ENCODE measurements at places on chromosomes 2 and 18.

GRCh38 chr18:42274488-42275137 is 319.6 kb downstream of the PIK3C3 start:
- no peak for DNase-seq

DNA sequence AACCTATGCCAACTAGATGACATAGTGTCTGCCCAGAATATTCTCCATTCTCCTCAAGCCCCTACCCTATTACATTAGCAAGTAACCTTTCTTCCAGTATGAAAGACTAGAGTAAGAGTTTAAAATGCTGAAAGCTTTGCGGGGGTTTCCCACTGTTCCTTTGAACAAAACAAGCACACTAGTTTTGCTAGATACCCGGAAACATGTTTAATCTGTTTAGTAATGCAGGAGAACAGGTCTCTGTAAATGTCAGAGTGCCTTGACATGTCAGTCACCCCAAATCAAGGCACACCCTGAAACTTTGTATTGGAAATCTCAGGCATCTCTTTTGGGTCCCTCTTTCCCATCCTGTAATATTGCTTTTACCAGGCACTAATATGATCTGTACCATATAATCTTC is 11.6 kb downstream of the GALNT5 start:
- no peak for DNase-seq

DNA sequence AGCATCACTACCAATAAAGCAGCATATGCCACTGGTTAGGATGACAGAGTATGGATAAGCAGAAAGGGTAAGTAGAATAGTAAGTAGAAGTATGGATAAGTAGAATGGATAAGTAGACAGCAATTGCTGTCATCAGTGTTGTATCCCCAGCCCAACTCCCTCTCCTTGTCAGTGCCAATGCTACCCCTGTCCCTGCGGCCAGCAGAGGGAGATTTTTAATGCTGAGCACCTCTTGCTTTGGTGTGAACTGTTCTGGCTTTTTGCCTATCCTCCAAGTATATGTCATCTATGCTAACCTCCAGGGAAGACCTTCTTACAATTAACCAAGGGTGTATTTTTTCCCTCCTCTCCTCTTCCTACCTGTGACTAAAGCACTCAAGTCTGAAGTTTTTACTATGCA is 136.7 kb upstream of the SPHKAP start:
- no peak for DNase-seq

GRCh38 chr18:63488160-63488559 is 11.4 kb downstream of the SERPINB5 start:
- no peak for DNase-seq

DNA sequence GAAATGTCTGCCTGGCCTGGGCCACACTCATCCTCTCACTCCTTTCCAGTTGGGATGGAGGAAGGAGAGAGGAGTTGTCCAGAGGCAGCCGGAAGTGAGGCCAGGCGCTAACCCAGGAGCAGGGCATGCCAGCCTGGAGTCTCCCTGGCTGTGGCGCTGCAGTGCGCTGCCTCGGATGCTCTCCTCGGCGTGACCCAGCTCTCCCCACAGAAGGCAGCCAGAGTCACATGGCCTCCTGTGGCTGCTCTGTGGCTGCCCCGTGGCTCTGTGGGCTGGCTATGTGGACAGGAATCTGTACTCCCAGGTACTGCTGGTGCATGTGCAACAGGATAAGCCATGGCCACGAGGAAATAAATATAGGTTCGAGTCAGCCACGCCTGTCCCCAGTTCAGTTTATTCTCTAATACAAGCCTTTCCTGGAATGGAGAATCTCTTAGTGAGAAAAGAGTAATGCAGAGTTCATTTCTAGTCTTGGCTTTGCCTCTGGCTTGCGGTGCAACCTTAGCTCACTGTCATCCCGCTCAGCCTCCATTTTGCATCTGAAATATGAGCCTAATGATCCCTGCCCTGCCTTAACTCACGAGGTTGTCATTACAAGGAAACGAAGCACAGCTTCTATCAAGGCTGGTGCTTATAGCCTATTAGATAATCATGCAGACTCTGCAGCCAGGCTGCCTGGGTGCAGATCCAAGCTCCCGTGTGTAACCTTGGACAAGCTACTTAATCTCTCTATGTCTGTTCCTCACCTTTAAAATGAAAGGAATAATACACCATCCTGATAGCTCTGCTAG is 106.3 kb downstream of the ANTXR1 start:
- DNase-seq = peak; percentile 34

DNA sequence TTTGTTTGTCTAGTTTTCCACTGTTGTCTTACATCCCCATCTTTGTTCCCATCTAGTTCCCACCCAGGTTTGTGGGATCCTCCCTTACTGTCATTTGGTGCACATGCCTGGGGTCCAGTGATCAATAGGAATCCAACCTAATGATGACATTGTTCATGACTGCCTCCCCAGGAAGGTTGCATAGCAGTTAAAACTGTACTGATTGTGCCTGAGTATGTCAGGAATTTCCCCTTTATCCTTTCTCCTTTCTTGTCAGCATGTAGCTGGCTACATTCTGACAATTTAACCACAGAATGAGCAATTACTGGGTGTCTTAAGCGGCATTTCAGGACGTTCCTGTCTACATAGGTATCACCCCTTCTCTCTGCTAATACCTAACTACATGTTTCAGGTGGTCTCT is 653.0 kb downstream of the CNTNAP5 start:
- DNase-seq = no peak

GRCh38 chr2:212032032-212032431 is 506.6 kb downstream of the ERBB4 start:
- DNase-seq = no peak

GRCh38 chr2:82007071-82007664 is 1702.6 kb upstream of the LRRTM1 start:
- no peak for DNase-seq

GRCh38 chr2:36664696-36665076 is 31.8 kb upstream of the VIT start:
- DNase-seq = no peak

- DNase-seq = no peak
Observed at GRCh38 chr2:39851651-39852110, 72.6 kb upstream of the THUMPD2 start.

- DNase-seq = no peak
Observed at GRCh38 chr2:22838461-22838860, 546.5 kb upstream of the KLHL29 start.

GRCh38 chr2:121334581-121335293 is 49.7 kb upstream of the TFCP2L1 start:
- no peak for DNase-seq

- DNase-seq = no peak
Observed at GRCh38 chr2:132691556-132691955, 21.6 kb upstream of the LYPD1 start.

- DNase-seq = no peak
Observed at GRCh38 chr2:9197916-9198315, 8.7 kb upstream of the ASAP2 start.

DNA sequence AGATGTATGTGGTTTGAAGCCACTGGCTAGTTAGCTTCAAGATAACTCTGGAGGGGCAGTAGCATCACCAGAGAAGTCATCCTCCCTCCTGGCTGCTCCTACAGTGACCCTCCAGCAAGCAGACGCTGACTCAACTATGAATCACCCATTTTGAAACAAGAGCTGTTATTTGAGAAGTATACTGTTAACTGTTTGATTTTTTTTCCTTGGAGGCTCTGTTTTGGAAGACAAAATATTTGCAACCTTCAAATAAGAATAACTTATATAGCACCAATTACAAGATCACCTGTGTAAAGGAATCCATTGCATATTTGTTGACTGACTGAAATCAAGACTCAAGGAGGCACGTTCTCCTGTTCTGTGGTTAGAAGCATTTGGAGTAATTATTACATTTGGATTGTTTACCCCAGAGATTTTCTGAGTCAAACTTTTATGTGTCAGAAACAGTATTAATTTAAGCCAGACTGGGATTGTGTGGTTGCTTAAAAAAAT is 313.8 kb downstream of the MTX2 start:
- DNase-seq = no peak

DNA sequence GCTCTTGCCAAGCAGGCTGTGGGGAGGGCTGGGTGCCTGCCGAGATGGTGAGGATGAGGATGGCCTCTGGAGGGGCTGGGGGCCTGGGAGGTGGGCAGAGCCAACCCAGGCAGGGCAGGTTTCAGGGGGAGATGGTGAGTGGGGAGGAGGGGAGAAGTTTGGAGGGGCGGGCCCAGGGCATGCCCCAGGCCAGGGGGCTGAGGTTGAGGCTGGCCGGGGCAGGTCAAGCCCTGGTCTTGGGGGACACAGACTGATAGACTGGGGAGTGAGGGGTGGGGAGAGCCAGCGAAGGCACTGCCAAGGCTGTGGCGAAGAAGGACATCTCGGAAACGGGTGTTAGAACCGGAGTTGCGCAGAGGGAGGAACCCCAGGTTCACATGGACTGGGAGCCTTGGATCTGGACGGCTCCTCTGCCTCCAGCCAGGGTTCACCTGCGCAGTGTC is 12.6 kb downstream of the CAPN10 start:
- no peak for DNase-seq

DNA sequence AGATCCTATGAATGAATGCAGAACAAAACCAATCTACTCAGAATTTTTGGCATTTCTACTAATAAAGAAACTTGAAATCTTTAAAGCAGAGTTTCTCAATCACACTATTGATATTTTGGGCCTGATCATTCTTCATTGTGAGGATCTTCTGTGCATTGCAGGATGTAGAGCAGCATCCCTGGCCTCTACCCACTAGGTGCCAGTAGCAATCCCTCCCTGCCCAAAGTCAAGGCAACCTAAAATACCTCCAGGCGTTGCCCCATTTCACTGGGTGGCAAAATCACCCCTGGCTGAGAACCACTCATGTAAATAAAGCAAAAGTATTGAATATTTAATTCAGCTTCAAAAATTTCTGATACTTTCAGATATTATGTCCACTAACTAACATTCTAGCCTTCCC is 213.0 kb downstream of the SP3 start:
- DNase-seq = no peak

DNA sequence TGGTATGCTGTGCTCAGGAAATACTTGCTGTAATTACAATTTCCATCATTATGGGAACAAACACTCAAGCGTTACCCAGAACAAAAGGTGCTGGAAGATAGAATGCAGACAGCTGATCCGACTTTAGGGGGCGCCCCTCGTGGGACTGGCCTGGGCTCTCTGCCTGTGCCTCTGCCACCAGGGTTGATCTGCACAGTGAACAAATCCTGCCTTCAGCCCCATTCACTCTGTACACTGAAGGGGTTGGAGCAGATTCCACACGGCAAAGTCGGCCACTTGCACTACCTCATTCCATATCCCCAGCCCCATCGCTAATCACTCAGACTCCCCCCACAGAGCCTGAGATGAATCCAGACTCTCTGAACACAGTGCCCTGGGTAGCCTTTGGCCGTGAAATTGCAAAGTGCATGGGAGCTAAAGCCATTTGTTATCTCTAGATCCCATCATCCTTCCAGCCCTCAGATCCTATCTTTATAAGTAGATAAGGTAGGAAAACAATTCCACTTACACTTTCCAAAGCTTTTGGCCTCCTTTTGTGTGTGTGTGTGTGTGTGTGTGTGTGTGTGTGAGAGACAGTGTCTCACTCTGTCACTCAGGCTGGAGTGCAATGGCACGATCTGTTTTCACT is 69.3 kb downstream of the INPP5D start:
- no peak for DNase-seq

DNA sequence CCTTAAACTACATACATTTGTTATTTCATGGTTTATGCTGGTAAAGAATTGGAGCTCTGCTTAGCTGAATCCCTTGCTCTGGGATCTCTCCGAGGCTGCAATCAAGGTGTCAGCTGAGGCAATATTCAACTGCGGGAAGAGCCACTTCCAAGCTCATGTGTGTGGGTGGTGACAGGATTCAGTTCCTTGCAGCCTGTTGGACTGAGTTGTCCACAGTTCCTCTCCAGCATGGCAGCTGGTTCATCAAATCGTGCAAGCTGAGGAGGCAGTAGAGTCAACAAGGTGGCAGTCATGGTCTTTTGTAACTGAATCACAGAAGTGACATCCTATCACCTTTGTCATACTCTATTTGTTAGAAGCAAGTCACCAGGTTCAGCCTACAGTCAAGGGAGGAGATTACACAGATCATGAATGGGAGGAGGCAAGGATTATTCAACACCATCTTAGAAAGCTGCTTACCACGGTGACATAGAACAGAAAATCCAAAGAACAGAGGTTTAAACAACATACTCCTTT is 56.9 kb downstream of the CTIF start:
- DNase-seq = no peak

DNA sequence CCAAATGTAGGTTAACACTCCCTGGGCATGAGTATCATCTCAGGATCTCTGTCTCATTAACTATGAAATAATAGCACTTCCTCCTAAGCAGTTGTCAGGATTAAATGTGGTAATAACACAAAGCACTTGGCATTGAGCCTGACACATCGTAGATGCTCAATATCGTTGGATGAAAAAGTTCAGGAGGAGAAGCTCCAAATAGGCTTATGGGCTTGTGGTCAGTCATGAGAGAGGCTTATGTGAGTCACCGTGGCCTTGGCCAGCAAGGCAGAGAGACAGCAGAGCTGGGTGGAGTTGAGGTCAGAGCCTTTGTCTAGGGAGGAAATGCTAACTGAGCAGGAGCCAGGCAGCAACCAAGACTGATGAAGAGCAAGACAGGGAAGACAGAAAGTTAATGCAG is 68.3 kb upstream of the PPM1B start:
- no peak for DNase-seq

- no peak for DNase-seq
Observed at GRCh38 chr18:34467058-34467457, 242.3 kb upstream of the NOL4 start.

DNA sequence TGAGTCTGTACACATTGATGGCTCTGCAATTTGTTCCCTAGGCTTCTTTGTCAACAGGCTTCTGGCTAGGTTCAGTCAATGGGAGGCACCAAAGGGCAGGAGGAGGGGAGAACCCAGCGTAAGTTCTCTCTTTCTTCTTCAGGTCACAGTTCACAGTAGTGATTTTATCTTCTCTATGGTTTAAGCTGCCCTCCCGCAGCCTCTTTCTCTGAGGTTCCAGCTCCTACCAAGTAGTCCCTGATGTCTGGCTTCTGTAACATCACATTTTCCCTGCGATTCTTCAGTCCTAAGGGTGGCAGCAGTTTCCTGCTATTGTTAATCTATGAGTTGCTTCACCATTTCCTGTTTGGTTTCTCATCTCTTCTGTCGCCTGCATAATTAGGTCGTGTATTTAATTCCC is 107.4 kb downstream of the CPO start:
- DNase-seq = no peak

GRCh38 chr2:32715391-32715841 is 87.6 kb downstream of the TTC27 start:
- DNase-seq = no peak

DNA sequence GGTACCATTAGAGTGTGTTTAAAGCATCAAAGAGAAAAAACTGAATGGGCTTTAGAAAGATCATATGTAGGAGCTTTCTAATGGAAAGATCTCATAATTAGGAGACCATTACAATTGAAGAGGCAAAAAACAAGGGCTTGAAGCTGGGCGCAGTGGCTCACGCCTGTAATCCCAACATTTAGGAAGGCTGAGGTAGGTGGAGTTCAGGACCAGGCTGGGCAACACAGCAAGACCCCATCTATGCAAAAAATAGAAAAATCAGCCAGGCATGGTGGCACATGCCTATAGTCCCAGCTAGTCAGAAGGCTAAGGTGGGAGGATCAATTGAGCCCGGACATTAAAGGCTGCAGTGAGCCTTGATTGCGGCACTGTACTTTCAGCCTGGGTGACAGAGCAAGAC is 59.0 kb downstream of the PIAS2 start:
- DNase-seq = no peak

- DNase-seq = no peak
Observed at GRCh38 chr2:235713189-235713588, 219.3 kb downstream of the AGAP1 start.

GRCh38 chr2:214899751-214900150 is 90.3 kb upstream of the BARD1 start:
- DNase-seq = no peak

- no peak for DNase-seq
Observed at GRCh38 chr2:175929850-175930249, 72.2 kb downstream of the LNPK start.

GRCh38 chr2:181143790-181144300 is 163.4 kb downstream of the UBE2E3 start:
- DNase-seq = no peak
